Fibroblast of skin of left biceps (primary cell): ENCODE measurements at places on chromosomes 12 and 14.

DNA sequence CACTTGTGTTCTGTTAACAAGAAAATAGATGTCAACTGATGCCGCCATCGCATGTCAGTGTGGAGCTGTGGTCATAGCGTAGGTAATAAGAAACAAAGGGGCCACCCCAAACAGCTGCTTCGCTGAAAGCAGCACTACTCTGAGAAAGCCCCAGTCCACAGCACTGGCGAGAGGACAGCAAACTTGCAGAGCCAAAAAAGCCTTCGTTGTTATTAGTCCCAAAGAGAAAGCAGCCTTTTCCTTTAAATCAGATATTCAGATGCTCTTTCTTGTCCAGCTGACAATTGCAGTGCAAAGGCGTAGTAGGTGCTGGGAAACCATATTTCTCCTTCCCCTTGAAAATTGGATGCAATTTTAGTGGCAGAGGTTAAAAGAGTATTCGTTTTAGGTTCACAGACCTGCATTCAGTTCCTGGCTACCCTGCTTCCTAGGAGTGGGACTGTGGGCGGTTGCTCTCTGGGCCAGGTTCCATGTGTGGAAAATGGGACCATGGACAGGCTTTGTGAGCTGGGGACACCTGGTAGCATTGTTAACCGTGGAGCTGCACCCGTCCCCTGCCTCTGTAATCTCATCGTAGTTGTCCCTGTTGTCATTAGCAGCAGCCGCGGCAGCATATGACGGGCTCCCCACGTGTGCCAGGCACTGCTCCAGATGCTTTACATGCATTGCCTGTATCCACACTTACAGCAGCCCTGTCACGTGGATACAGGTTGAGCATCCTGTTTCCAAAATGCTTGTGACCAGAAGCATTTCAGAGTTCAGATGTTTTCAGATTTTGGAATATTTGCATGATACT lies 54.2 kb downstream of the ELK3 start:
- DNase-seq = no peak

DNA sequence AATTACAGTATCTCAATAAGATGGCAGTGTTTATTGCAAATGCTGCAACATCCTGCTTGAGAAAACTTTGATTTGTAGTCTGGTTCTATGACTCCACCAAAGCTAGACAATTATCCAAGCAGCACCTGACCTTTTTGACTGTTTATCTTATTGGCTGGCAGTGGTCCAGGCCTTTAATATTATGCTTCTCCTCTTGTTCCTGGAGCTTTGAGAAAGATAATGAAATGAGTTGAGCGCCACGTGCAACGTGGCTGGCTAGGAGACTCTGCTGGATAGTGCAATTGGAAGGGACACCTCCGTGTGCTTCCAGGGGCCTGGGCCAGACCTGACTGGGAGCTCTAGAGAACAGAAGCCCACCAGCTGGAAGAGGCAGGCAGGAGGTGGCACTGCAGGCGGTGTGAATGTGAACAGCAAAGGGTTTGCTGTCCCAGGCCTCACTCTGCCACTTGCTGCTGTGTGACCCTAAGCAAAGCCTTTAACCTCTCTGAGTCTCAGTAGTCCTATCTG lies 349.3 kb downstream of the CACNA1C start:
- no peak for DNase-seq

DNA sequence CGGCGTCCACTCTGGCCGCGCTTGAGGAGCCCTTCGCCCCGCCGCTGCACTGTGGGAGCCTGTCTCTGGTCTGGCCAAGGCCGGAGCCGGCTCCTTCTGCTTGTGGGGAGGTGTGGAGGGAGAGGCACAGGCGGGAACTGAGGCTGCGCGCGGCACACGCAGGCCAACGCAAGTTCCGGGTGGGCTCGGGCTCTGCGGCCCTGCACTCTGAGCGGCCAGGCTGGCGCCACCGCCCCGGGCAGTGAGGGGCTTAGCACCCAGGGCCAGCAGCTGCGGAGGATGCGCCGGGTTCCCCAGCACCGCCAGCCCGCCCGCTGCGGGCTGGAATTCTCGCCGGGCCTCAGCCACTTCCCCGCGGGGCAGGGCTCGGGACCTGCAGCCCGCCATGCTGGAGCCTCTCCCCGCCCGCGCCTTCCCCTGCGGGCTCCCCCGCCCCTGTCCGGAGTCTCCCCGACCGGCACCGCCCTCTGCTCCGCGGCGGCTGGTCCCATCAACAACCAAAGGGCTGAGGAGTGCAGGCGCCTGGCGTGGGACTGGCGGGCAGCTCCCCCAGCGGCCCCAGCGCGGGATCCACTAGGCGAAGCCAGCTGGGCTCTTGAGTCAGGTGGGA lies 921.2 kb upstream of the FOXG1 start:
- no peak for DNase-seq

DNA sequence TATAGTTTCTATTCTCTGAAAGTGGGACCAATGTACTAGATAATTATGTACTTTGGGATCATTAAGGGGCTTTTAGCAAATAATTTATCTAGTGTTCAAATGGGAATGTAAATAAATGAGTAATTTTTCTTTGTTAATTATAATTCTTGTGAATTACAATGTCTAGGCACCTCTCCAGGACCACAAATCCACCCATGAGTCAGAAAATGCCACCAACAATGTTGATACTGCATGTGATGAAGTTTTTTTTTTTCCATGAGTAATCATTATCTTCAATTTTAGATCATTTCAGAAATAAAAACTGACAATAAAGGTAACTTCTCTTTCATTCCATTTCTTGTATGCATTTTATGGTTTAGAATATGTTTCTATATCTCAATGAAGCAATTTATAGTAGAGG lies 470.3 kb downstream of the VRK1 start:
- DNase-seq = no peak

DNA sequence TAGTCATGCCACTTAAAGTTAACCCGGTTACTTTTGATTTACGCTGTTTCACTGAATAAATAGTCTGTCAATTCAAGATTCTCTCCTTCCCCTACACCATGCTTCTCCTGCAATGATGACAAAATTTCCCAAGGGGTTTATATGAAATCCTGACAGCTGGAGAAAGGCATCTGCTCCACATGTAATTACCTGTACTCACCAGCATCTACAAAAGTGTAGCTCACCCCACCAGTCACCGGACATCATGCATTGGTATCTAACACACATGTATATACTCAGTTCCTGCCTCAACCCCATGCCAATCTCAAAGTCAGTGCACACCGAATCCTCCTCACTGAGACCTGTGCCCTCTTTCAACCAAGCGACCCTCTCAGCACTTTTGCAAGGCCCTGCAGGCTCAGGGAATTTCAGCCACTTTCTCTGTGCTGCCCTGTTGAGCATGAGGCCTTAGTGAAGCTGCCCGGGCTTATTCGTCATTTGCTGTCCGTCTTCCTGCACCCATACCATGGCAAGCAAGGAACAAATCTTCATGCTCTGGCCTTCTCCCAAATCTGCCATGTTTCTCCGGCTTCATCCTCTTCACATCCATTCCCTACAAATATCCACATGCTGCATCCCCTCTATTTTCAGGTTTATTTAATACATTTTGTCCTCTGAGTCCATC lies 131.6 kb downstream of the SEC23A start:
- DNase-seq = no peak

DNA sequence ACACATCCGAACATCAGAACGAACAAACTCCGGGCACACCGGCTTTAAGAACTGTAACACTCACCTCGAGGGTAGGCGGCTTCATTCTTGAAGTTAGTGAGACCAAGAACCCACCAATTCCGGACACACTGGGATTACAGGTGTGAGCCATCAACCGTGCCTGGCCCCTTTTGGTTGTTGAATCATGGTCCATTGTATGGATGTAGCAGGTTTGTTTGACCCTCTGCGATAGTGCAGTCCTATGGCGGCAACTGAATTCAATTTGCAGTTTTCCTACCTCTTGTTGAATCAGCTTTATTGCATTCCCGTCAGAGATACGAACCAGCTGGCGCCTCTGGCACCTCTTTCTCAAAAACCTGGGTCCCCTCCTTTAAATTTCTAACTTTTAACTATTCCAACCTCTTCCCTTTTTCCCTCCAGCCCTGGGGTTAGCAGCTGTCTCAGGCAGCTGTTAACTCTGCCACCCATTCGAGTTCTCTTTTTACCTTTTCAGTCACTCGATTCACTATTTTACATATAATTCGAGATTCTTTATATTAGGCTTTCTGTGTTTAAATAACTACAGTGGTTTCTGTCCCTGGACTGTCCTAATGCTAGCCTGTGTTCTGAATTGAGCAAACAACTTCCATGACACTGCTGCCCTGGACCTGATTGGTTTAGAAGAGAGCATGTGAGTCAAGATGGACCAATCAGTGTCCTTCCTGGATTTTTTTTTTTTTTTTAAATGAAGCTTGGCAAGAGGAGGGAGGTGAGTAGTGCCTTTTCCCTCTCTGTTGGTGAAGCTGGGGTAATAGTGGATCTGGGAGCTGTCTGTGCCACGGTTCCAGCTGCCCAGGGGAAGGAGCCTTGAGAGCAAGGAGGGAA lies 261.5 kb downstream of the PCNX1 start:
- no peak for DNase-seq

GRCh38 chr12:89461649-89462612 lies 62.7 kb downstream of the GALNT4 start:
- DNase-seq = no peak

DNA sequence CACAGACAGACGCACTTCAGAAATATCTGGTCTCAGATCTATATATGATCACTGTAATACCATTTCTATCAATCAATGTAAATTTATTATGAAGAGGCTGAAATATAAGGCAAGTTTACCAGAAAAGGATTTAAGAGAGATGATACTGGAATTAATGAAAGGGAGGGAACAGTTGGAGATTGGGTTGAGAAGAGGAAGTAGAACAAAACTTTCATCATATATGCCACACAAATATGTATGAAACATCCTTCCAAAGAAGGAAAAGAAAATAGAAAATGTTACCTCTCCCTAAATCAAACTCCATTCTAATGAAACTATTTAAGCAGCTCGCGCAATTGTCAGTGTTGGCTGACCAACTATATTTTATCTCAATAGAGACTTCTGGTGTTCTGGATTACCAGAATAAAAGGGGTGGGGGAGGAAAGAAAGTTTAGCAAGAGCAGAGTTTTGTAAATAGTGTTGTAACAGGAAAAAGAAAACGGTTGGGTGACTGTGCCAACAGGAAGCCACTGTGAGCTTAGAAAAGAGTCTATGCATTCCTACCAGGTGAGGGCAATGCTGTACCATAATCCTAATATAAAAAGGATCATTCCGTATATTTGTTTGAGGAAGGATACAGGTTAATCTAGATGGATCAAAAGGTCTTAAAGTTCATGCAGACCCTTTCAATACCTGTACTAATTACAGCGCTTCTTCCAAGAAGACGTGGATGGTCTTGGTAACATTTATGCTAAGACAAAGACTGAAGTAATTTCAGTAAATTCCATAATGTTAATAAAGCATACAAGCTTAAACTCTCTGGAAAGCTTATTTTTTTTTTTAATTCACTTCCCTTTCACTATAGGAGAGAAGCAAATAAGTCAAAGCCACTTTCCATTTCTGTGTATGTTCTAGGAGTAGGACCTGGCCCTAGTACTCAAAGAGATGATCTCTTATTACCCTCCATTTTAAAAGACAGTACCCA lies 14.5 kb upstream of the LLPH start:
- DNase-seq = peak; percentile 28
